ENCODE measurements at places on chromosomes 16 and 17.

GRCh38 chr17:70207184-70207583, 37.9 kb downstream of the KCNJ2 start:
- DNase-seq = no peak

DNA sequence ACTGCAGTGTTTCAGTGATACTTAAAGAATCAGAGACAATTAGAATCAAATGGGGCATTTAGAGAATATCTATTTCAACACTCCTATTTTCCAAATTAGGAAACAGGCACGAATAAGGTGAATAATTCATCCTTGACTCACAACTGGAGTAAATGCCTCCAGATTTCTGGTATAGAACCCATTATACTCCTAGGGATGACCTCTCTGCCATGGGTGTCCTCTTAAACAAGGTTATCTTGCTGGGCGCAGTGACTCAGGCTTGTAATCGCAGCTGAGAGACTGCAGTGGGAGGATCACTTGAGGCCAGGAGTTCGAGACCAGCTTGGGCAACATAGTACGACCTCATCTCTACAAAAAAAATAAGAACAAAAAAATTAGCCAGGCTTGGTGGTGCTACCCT, 139.8 kb upstream of the ELAC2 start:
- no peak for DNase-seq

DNA sequence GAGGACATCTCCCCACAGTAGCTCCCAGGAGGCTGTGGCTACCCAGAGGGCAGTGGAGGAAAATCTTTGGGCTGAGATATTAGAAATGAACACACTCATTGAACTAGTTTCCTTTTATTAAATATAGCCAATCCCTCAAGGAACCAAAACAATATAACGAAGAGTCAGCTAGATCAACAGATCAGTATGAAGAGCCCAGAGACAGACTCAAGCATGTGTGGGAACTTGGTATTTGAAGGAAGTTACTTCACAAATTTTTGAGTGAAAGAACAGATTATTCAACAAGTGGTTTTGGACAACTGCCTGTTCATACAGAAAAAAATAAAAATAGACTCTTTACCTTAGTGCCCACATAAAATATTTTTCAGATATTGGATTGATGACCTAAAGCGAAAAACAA, 183.6 kb upstream of the PMFBP1 start:
- DNase-seq = no peak

- DNase-seq = no peak
These were observed 70.6 kb downstream of the BCAS3 start for GRCh38 chr17:60748204-60748603.

GRCh38 chr16:58638148-58639036, 8.8 kb upstream of the CNOT1 start:
- DNase-seq = no peak

DNA sequence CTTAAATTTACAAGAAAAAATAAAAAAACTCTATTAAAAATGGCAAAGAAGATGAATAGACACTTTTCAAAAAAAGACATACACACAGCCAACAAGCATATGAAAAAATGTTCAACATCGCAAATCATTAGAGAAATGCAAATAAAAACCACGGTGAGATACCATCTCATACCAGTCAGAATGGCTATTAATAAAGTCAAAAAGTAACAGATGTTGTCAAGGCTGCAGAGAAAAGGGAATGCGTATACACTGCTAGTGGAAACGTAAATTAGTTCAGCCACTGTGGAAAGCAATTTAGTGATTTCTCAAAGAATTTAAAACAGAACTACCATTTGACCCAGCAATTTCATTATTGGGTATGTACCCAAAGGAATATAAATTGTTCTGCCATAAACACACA, 31.4 kb downstream of the CAPNS2 start:
- DNase-seq = no peak

- no peak for DNase-seq
These were observed 14.4 kb downstream of the KIF2B start for GRCh38 chr17:53837131-53837530.

- no peak for DNase-seq
These were observed 21.5 kb downstream of the HSD17B2 start for GRCh38 chr16:82056550-82056896.

- no peak for DNase-seq
These were observed 69.9 kb downstream of the GSG1L start for GRCh38 chr16:27993587-27993986.

GRCh38 chr16:1159325-1159972, 6.5 kb downstream of the CACNA1H start:
- DNase-seq = no peak

DNA sequence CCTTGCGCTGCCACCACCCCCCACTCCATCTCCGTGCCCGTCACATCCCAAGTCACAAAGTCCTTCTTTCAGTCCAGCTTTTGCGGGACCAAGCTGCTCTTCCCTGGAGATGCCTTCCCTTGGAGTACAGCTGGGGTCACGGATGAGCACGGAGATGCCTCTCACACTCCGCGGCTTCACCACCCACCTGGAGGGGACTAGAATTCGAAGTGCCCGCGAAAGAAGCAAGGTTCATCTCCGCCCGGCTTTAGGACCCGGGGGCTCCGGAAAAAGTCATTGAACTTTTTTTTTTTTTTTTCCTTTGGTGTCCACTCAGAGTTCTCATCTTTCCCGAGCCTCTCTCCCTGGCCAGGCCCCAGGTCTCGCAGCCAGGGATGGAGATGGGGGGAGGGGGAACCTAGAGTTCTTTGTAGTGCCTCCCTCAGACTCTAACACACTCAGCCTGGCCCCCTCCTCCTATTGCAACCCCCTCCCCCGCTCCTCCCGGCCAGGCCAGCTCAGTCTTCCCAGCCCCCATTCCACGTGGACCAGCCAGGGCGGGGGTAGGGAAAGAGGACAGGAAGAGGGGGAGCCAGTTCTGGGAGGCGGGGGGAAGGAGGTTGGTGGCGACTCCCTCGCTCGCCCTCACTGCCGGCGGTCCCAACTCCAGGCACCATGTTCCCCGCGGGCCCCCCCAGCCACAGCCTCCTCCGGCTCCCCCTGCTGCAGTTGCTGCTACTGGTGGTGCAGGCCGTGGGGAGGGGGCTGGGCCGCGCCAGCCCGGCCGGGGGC, at the start of gene FKBP10:
Gene FKBP10 (plus strand): TSS at position 624 of the 771 bp plus-strand sequence. CDS start 31 bp downstream, at position 655.
- DNase-seq = peak; percentile 84

DNA sequence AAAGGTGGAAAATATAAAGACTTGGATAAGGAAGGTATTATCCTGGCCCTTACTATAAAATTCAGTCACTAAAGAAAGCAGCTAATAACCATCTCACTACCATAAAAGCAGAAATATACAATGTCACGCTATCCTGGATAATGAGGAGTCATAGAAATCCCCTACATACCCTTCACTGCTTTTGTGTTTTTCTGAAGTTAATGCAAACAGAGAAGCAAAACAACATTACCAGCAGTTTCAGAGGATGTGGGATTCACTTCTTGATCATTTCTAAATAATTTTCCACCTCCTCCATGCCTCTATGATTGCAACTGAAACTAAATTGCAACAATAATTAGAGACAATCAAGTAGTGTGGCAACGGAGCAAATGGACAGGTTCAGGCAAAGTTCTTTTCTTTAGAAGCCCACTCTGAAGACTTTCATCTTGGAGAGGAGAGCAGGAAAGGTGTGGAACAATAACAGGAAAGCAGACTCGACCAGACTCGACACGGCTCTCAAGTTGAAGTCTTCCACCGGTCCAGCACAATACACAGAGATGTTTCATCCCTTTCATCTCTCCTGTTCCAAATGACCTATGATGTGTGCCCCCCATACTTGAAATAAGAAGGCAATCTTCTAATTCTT, 10.2 kb downstream of the CYTH1 start:
- DNase-seq = no peak

- DNase-seq = no peak
These were observed 17.8 kb downstream of the HNF1B start for GRCh38 chr17:37726891-37727675.

GRCh38 chr16:31695667-31696066, 168.0 kb downstream of the AHSP start:
- DNase-seq = no peak

DNA sequence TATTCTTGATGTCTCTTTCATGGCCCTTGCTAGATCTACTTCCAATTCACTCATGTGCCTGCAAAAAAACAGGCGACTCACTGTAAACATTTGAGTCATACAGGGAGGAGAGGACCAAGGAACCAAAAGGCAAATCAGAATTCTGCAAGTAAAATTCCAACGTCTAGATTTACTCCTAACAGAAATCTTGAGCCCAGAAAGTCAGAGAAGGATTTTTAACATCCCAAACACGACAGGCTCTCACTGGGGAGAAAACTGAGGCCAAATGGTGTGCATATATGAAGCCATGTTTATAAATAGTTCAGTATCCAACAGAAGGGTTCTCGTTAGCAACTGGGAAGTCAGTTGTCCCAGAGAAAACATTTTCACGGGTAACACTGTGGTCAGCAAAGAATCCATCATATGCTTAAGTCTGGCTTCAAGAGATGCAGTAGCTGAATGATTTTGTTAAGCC, 40.1 kb downstream of the LITAF start:
- no peak for DNase-seq

DNA sequence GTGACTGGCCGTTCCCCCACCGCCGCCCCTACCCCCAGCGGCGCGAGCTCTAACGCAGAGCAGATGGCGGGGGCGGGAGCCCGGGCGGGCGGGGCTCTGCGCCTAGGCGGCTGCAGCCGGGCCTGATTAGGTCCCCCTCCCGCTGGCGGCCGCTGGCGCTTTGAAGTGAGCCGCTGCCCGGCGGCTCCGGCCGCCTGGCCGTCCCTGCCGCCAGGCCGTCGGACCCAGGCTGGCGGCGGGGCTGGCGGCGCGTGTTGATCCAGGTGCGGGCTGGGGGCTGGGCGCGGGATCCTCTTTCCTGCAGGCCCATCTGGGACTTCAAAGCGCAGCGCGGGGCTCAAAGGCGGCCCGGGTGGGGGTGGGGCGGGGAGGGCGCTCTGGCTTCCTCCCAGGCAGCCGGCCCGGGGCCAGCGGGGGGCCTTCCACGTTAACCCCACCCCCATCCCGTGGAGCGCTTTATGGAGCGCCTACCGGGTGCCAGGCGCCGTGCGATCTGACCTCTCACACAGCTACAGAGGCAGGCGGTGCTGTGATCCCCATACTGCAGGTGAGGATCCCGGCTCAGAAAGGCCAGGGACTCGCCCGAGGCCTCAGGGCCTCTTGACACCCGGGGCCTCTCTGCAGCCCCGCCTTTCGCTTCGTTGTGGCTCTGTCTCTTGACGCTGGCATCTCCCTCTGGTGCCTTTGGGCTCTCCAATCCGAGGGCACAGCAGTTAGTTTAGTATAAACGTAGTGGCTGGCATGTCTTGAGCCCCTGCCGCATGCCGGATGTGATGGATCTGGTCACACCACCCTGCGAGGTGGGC, 80.0 kb upstream of the NKD1 start:
- DNase-seq = no peak

DNA sequence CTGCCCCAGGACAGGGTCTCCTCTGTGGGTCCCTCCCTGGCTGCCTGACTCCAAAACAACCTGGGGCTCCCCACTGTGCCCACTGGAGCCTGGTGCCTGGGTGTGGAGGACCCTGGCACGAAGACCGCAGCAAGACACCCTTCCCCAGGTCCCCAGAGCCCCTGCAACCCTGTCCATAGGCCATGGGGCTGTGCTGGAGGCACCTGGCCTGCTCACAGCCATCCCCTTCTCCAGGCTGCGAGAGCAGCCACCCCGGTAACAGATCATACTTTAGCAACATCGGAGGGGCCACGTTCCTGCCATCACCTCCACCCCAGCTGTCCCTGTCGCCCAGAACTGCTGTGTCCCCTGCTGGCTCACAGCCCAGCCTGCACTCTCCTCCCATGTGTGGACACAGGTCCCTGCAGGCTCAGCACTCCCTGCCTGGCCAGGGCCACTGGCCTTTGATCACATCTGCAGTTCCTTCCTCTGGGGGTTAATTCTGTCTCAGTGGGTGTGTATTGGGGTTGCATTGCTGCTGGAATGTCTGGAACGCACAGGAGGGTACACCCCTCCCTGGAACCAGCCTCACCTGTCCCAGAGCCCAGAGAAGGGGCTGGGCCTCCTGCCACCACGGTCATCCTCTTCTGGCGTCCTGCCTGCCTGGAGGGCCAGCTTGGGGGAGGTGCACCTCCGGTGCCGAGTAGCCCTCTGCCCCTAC, 12.2 kb downstream of the PPL start:
- no peak for DNase-seq

DNA sequence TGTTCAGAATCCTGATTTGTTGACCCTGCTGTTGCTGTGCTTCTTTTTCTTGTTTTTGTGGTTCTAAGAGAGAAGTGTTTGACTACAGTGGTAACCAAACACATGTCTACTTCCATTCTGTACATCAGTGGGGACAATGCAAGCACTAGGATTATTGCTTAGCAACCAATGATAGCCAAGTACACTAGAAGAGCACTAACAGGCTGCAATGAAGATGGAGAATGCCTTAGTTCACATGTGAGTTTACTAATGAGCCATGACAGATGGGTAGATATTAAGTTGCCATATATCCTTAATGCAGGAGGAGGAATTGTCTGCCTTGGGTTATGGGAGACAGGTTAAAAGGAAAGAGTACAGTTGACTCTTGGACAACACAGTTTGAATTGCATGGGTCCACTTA, 8.3 kb downstream of the EFCAB5 start:
- no peak for DNase-seq

DNA sequence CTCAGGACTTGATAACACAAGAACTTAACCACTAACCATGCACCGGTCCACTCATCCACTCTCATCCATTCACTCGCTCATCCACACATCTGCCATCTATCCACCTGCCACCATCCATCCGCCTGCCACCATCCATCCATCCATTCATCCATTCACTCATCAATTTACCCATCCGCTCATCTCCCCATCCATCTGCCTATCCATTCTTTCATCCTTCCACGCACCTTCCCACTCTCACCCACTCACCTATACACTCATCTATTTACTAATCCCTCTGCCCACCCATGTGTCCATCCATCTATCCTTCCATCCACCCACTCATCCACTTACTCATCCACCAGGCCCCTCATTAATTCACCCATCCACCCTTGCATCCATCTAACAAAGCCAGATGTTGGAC, 131.0 kb downstream of the MRM1 start:
- no peak for DNase-seq

DNA sequence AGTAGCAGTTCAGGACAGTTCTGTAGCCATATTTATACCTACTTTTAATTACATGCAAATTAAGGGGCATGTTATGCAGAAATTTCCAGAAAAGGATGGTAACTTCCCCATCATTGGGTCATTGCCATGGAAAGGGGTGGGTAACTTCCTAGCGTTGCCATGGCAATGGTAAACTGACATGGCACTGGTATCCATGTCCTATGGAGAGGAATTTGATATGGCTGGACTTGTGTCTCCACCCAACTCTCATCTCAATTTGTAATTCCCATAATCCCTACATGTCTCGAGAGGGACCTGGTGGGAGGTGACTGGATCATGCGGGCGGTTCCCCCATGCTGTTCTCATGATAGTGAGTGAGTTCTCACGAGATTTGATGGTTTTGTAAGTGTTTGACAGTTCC, 35.6 kb upstream of the CACNG4 start:
- no peak for DNase-seq

DNA sequence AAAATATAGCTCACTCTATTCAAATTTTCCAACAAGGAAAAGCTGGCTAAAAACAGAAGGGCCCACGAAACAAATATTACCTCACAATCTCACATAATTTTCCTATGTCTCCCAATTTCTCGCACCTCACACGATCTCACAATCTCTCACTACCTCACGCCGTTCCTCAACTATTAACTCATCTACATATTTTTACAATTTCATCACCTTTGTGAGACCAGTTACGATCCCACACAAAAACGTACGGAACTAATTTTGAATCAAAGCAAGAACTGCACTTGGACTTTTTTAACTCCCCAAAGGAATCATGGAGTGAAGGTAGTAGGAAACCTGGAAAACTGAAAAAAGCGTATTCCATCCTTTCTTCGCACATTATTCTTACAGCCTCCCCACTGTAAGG, 1.1 kb downstream of the CBX1 start:
- DNase-seq = no peak

Data from ascending aorta (tissue), 2 donors.